ENCODE measurements at places on chromosomes 7 and 10. TPM values are rescaled to one million over a fixed set of nuclear protein-coding genes. Genes with fewer than 3 reads are reported as not detected.

The SUFU gene
- total RNA-seq = 25.5 TPM

The MEIG1 gene
- 1.1 TPM for total RNA-seq

The IQUB gene
- 1.6 TPM for total RNA-seq

The PRKCQ gene
- 4.3 TPM for total RNA-seq

The GHRHR gene
- total RNA-seq = not detected

The NRBF2 gene
- total RNA-seq = 14.6 TPM

The TRAPPC14 gene
- 35.5 TPM for total RNA-seq

All from ureter (tissue), 1 donor.